ENCODE measurements at places on chromosomes 2 and 18. TPM values are rescaled to one million over a fixed set of nuclear protein-coding genes. Genes with fewer than 3 reads are reported as not detected.

GRCh38 chr2:145593280-145593679 is 1073.4 kb upstream of the ZEB2 start:
- DNase-seq, result no peak

DNA sequence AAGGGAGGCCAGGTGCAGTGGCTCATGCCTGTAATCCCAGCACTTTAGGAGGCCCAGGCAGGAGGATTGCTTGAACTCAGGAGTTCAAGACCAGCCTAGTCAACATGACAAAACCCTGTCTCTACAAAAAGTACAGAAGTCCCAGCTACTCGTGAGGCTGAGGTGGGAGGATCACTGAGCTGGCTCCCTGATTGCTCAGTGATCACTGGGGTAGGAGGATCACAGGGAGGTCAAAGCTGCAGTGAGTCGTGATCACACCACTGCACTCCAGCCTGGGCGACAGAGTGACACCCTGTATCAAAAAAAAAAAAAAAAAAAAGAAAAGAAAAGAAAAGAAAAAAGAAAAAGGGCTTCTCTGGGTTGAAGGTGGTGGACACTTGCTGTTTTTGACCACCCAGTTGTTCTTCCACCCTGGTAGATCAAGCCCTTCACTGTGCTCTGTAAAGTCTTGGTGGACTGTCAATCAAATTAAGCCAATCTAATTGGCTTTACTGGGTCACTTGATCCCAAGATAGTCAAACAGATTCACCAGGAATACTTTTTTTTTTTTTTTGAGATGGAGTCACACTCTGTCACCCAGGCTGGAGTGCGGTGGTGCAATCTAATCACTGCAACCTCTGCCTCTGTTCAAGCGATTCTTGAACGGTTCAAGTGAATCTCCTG is 191.6 kb downstream of the AGPS start:
- no peak for DNase-seq

GRCh38 chr2:26636935-26637334 is 4.2 kb downstream of the CIB4 start:
- DNase-seq, result no peak

DNA sequence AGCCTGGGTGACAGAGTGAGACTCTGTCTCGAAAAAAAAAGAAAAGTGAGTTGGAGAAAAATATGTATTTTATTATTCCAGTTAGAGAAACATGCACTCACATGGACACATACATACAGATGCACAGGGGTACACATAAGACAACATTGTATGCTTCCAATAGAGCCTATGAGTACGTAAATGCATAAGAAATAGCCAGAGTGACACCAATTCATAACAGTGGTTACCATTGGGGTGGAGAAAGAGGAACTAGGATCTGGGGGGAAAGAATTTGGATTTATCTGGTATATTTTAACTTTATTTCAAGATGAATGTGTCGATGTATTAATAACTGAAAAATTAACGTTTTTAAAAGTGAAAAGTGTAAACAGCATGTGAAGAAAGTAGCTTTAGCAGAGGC is 16.1 kb downstream of the IL36A start:
- DNase-seq, result no peak

DNA sequence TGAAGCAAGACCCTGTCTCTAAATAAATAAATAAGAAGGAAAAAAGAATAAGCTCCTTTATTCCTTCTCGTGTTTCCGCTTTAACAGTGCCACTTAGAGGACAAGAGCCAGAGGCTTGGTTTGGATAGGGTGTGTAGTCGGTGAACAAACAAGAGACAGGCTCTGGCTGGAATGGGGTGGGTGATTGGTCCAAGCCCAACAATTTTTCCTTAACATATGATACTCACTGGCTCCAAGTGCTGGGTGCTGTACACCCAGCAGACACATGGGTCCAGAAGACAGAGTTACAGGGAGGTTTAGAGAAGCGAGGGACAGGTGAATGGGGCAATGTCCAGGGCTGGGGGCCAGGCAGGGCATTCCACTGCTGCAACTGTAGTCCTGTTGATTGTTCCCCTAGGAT is 77.8 kb downstream of the NCAPH start:
- DNase-seq, result peak; percentile 30

GRCh38 chr2:220002699-220003098 is 375.3 kb downstream of the SLC4A3 start:
- DNase-seq, result no peak

DNA sequence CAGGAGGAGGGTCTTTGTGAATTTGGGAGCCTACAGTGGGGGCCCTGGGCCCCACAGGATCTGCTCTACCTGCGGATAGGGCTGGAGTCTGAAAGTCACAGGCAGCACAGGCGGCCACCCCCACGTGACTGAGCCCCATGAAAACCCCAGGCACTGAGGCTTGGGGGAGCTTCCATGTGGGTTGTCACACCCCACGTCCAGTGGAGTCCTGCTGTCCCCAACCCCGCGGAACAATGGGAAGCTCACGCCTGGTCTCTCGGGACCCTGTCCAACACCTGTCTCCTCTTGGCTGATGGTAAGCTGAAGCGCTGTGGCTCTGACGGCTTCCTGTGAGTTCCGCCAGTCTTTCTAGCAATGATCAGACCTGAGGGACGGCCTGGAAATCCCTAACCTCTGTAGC is 85.8 kb downstream of the PTGR3 start:
- no peak for DNase-seq

DNA sequence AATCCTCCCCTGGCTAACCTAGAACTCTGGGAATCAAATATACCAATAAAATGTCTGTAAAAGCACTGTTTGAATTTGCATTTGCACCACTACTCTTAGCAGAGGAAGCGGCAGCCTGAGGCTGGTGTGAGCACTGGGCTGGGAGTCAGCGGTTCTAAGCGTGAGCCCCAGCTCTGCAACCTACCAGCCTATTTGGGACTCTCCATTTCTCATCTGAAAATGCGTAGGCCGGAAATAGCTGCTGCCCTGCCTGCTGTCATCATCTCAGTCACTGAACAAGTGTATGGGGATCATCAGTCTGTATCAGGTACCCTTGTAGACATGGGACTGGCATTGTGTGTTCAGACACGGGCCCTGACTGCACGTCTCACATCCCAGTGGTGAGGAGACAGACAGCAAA is 194.3 kb downstream of the ANKRD30B start:
- no peak for DNase-seq

DNA sequence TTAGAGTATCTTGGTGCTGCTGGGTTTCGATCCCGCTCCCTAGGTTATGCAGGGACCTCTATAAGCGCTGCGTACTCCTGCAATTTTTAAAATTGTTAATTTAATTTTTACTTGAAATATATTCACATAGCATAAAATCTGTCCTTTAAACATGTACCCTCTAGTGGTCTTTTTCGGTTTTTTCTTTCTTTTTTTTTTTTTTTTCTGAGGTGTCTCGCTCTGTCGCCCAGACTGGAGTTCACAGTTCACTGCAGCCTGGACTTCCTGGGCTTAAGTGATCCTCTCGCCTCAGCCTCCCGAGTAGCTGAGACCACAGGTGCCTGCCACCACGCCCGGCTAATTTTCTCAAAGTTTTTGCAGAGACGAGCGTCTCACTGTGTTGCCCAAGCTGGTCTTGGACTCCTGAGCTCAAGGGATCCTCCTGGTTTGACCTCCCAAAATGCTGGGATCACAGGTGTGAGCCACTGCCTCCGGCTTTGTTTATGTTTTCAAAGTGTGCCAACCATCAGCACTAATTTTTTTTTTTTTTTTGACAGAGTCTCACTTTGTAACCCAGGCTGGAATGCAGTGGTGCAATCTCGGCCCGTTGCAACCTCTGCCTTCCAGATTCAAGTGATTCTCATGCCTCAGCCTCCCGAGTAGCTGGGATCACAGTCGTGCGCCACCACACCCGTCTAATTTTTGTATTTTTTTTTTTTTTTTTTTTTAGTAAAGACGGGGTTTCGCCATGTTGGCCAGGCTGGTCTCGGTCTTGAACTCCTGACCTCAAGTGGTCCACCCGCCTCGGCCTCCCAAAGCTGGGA is 585 bp upstream of the MOB1A start:
- DNase-seq, result no peak

- no peak for DNase-seq
Observed at GRCh38 chr2:79100285-79100684, 12.5 kb upstream of the REG1B start.

DNA sequence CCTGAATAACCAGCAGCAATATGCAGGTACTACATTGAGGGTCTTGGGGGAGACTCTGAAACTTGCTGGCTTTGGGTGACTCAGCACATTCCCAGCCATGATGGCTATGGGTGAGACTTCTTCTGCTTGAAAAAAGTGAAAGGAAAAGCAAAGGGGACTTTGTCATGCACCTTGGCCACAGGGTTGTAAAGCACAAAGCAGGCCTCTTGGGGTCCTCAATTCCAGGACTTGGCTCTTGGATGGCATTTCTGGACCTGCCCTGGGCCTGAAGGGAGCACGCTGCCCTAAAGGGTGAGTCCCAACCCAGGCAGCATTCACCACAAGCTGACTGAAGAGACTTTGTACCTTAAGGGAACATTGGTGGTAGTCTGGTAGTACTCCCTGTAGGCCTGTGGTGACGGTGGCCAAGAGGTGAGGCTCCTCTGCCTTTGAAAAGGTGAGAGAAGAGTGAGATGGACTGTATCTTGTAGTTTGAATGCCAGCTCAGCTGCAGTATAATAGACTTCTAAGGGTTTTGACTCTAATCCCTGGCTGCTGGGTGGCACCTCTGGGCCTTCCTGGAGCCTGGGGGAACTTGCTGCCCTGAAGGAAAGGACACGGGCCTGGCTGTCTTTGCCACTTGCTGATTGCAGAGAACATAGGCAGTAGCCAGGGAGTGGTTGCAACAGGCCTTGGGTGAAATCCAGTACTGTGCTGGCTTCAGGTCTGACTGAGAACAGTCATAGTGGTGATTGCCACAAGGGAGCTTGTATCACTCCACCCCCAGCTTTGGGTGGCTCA is 36.5 kb upstream of the CYTIP start:
- DNase-seq, result peak; percentile 87

GRCh38 chr2:22843919-22844537 is 541.0 kb upstream of the KLHL29 start:
- no peak for DNase-seq

DNA sequence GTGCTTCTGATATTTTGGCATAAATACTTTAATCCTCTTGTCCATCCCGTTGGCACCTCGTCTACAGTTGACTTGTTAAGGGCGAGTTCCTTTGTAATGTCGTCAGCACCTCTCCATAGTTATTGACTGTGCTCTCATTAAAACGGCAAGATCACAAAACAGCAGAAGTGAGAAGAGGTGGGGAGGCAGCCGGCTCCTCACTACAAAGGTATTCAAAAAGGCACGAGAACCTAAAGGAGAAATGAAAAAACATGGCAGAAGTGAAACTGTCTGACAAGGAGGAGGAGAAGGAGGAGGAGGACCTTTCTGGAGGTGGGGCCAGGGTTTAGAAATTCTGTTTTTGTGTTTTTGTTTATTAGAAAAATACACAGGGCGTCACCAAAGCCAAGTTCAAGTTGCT is 235.6 kb downstream of the BCL11A start:
- DNase-seq, result no peak

DNA sequence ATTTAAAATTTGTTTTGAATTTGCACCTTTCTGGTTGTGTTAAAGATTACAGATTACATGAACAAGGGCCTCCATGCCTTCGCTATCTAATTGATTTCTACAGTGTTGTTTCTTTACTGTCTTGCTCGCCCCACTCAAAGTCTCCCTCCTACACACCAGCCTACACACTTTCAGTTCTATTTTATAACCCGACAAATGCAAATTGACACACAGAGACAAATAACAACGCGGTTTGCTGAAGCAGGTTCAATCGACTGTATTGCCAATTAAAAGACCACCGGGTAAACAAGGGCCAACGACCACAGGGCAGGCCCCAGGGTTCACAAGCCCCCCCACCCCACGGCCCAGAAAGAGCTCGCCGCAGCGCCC is 869 bp downstream of the STARD7 start:
- DNase-seq, result no peak

- DNase-seq, result no peak
Observed at GRCh38 chr2:179050755-179051154, 818 bp upstream of the CCDC141 start.

GRCh38 chr2:226664140-226664539 is 135.5 kb downstream of the IRS1 start:
- no peak for DNase-seq

GRCh38 chr2:164785457-164785856 is 56.2 kb downstream of the COBLL1 start:
- DNase-seq, result no peak

DNA sequence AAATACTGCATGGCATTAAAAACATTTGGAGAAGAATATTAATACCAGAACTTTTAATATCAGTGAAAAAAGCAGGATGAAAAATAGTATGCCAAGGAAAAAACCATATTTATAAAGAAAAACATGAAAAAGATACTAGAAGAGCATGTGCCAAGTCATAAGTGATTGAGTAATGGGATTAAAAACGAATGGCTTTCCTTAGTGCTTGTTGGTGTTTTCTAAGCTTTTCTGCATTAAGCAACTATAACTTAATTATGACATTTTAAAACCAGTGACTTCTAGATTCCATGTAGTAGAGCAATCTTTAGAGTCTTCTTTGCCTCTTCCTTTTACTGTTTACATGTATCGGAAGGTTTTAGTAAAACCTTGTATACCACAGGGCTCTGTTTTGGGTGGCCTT is 6.6 kb downstream of the MAPRE3 start:
- DNase-seq, result no peak

DNA sequence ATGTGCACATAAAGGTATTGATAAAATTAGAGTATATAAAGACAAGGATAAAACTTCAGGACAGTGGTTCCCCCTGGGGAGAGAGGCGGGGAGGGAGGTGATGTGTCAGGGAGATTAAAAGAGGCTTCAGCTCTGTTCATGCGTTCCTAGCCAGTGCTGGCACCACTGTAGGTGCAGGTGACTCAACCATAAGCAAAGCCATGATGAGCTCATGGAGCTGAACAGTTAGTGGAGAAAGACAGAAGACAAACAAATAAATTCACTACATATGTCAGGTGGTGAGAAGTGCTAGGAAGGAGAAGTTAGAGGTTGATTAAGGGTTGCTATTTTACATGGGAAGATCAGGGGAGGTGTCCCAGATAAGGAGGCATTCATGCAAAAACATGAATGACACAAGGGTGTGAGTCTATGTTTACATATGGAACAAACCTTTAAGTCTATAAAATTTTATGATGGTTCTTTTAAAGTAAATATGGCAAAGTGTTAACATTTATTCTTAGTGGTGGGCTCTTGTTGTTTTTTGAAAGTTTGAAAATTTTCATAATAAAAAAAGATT is 136.0 kb downstream of the ANKRD44 start:
- no peak for DNase-seq

The ASPRV1 gene
- polyA plus RNA-seq, result 1.0 TPM

The SCYGR4 gene
- polyA plus RNA-seq, result not detected

The STK17B gene
- polyA plus RNA-seq, result 1.3 TPM

The SLC25A12 gene
- 66.5 TPM for polyA plus RNA-seq

The EMILIN2 gene
- polyA plus RNA-seq, result 2.5 TPM

The ACADL gene
- 1.1 TPM for polyA plus RNA-seq

The FBLN7 gene
- polyA plus RNA-seq, result 0.31 TPM

The UGT1A10 gene
- not detected for polyA plus RNA-seq

The TRPM8 gene
- polyA plus RNA-seq, result not detected
